ENCODE measurements at places on chromosomes 3 and 15.

GRCh38 chr3:45273681-45274515 lies 47.8 kb upstream of the TMEM158 start:
- DNase-seq = no peak

GRCh38 chr3:188798556-188799145 lies 373.1 kb upstream of the TPRG1 start:
- DNase-seq = no peak

DNA sequence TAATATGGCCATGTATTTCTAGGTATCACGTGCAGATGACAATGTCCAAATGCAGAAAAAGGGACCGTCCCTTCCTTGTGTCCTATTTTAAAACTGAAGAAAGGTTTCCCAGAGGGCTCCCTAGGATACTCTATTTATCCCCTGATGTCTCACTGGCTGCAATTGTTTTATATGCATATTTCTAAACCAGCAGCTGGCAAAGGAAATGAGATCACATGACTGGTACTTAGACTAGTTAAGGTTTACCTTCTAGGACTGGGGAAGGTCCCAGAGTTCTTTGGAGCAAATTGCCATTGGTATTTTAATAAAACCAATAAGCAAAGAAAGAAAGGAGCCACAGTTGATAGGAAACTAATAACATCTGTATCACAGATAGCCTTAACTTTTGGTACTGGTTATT lies 29.5 kb downstream of the GTF2E1 start:
- no peak for DNase-seq

DNA sequence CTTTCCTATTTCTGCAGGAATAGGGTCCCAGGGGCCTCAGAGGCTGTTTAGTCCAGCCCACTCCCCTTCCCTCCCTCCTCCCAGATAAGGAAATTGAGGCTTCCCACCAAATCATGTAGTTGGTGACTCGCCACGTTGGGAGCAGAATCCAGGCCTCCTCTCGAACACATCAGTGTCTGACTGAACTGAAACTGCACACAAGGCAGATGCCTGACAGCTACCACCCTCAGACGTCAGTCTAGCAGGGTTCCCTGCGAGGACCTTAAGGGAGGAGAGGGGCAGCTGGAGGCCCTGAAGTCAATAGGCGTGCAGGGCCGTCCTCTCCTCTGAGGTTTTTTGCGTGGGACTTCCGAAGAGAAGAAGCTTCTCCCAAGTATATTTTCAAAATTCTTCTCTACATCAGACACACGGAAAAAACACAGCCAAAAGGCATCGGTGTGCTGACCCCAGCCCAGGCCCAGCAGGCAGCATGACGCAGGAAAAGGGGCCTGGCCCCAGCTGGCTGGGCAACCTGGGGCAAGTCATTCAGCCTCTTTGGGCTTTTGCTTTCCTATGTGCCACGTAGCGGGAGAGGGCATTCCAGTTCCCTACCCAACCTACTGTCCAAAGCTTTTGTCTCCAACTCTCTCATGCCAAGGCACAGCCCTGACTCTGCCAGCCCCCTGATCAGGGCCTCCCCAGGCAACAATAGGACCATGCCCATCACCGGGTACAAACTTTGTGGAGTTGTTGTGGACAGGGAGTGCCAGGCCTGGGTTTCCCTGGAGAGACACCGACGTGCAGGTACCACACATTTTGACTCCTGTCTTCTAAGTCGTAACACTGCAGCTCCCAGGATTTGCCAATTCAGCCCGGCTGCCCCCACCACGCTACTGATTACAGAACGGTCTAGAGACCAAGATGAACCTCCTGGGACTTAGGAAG lies 283.1 kb downstream of the XXYLT1 start:
- DNase-seq = no peak

DNA sequence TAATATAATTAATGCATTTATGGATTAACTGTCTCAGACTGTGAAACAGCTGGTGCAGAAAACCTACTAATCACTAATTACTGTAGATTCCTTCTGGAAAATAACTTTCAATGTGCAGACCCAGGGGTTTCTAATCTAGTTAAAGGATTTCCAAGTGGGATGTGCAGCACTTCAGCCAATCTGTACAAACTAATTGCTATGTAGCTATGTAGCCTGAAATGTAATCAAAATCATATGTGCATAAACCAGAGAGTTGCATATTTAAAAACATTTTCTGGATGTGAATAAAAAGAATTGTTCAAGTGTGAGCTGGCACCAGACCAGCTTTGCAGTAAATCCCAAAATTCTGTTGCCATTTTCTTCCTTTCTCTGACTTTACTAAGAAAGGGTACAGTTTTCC lies 127.5 kb upstream of the CD96 start:
- no peak for DNase-seq

DNA sequence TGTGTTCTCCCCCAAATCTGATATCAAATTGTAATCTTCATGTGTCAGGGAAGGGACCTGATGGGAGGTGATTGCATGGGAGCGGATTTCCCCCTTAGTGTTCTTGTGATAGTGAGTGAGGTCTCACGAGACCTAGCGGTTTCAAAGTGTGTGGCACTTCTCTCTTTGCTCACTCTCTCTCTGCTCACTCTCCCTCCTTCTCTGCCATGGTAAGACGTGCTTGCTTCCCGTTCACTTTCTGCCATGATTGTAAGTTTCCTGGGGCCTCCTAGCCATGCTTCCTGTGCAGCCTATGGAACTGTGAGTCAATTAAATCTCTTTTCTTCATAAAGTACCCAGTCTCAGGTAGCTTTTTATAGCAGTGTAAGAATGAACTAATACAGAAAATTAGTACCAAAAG lies 30.6 kb upstream of the OR5H6 start:
- no peak for DNase-seq

DNA sequence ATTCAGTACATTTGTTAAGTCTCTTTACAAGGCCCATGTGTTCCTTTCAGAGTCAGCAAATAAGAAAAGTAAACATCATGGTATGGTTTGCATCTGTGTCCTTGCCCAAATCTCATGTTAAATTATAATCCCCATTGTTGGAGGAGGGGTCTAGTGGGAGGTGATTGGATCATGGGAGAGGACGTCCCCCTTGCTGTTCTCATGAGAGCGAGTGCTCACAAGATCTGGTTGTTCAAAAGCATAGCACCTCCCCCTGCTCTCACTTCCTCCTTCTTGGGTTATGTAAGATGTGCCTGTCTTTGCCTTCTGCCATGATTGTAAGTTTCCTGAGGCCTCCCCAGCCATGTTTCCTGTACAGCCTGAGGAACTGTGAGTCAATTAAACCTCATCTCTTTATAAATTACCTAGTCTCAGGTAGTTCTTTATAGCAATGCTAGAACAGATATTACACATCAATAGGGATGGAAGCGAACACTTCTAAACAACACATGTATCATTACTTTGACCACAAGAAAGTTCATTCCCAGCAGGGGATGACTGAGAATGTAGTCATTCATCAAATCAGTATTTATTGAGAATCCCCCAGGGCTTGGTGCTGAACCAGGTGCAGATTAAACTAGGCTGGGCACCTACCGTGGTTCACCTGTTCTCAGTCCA lies 4.1 kb downstream of the EFCAB12 start:
- no peak for DNase-seq

DNA sequence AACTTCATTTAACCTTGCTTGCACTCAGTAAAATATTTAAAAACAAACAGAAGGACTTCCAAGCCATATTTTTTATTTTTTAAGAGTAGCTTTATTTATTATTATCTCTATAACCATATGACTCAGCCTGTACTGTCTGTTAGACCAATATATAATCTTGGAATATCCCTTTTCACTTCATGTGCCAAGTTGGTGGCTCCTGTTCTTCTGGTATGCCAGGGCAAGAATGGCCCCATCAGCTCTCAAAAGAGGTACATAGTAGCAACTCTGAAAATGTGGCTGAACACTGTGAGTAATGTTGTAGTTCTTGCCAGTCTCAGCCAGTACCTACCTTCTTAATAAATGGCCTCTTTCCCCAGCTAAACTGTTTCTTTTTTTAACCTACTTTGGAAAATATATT lies 257.0 kb upstream of the UBE2E1 start:
- DNase-seq = no peak

Measured in NCI-H187 (cell line).